ENCODE measurements at places on chromosomes 2 and 18.

- DNase-seq: no peak
These were observed 33.7 kb upstream of the MRPL33 start for GRCh38 chr2:27737676-27738348.

- no peak for DNase-seq
These were observed 11.2 kb downstream of the RND3 start for GRCh38 chr2:150476286-150476685.

DNA sequence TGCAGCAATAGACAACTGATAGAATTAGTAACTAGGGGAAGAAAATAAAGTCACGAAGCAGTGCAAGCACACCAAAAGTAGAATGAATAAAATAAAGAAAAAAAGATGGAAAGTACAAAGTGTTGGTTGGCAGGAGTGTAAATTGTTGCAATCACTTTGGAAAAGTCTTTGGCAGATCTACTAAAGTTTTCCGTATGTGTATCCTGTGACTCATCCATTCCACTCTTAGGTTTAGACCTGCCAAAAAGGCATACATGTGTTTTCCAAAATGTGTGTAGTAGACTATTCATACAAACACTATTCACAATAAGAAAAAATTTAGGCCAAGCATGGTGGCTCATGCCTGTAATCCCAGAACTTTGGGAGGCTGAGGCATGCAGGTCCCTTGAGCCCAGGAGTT is 282.1 kb upstream of the FSIP2 start:
- DNase-seq: no peak

DNA sequence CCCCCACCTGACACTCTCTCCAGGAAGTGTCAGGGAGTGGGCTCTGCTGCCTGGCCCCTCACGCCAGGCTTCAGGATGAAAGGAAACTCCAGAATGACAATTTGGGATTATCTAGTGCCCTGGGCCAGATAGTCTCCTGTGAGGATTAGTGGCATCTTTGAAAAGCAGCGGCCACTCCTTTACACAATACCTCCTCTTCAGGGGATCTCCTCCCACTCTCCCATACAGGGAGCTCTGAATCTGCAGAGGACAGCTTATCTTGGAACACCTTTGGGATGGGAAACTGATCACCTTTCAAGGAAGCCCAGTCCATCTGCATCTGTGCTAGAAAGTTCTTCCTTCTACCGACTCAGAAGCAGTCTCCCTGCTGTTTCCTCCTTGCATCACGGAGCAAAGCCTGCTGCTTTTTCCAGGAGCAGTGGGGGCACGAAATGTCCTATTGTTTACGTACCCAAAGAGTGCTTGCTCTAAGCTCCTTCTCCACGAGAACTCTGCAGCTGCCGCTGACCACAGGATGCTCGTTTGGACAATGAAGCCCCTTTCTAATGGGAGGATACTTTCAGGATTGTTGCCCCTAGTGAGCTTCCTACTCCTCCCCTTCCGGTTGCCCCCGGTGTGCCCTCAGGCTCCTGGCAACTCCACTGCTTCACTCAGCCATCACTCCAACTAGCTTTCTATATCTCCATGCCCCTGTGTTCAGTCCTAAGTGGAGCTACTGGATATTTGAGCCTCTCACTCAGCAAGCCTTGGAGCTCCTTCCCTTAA is 31.5 kb downstream of the SIX3 start:
- no peak for DNase-seq

DNA sequence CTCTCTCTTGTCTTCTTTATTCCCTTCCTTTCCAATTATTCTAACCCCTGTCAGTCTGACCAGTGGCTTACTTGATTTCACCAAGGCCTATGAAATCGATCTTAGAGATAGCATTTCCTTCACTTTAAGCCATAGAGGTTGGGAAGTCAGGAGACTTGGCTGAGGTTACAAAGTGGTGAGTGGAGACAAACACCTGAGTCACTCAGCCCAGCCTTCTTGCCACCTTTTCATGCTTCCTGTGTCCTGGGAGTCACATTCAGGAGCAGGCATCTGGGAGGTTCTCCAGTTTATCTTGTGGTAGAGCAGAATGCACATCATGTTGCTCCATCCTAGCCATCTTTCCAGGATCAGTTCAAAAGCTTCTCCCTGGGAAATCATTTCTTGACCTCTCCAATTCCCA is 59.1 kb downstream of the VSNL1 start:
- no peak for DNase-seq

DNA sequence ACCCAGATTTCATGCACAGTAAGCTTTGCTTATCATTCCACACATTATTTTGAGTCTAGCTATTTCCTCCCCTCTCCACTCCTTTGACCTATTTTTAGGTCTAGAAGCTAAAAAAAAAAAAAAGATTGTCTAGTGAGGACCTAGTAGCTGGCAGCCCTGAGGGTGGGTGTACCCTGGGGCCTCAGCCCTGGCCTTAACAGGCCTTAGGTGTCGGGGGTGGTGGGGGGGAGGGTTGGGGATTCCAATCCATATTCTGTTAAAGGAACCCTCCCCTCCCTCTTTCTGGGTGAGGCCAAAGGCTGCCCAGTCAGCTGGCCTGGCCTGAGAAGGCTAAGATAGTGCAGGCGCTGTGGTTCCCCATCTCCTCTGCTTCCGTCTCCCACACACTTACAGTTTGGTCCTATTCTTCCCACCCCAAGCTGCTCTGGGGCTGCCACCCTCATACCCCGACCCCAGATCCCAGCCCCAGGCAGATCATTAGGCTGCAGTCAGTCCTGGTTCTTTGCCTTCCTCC is 65.5 kb upstream of the HK2 start:
- DNase-seq: no peak

DNA sequence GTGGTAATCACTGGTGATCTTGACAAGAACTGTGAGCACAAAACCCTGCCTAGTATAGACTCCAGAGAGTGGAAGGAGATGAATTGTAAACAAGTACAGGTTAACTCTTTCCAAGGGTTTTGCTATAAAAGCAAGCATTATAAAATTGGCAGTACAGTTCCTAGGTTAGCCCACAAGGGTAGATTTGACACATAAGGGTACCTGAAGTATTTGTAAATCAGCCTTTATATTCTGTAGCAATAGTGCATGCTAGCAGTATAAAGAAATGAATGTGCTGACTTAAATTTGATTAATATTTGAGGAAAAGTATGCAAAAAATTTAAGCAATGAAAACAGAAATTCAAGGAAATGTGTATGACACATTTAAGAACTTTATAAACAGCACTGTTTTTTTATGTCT is 42.4 kb downstream of the SP3 start:
- DNase-seq: no peak

DNA sequence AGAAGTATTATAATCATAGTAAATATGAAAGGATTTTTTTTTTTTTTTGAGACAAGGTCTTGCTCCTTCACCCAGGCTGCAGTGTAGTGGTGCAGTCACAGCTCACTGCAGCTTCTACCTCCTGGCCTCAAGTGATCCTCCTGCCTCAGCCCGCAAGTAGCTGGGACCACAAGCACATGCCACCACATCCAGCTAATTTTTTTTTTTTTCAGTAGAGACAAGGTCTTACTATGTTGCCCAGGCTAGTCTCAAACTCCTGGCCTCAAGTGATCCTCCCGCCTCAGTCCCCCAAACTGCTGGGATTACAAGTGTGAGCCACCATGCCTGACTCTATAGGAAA is 301.6 kb upstream of the STON1 start:
- DNase-seq: no peak

All from activated naive CD4-positive, alpha-beta T cell (primary cell).